ENCODE measurements at places on chromosomes 11 and 22. TPM values are rescaled to one million over a fixed set of nuclear protein-coding genes. Genes with fewer than 3 reads are reported as not detected.

DNA sequence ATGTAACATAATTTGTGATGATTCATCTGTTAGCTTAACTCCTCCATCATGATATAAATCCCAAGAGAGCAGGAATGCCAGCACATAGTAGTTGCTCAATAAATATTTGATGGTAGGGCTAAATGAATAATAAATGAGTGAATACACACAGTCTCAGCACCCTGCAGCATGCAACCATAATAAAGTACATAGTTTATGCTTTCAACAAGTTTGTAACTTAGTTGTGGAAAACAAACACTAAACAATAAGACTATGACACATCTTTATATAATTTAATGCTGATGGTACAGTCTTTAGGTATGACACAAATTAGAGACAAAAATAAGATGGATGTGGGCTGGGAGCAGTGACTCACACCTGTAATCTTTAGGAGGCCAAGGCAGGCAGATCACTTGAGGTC lies 3.8 kb downstream of the ALKBH8 start:
- DNase-seq: no peak

GRCh38 chr11:119992171-119993051 lies 145.5 kb downstream of the TRIM29 start:
- DNase-seq: no peak

Gene SNRPD3
- total RNA-seq: 72.7 TPM

DNA sequence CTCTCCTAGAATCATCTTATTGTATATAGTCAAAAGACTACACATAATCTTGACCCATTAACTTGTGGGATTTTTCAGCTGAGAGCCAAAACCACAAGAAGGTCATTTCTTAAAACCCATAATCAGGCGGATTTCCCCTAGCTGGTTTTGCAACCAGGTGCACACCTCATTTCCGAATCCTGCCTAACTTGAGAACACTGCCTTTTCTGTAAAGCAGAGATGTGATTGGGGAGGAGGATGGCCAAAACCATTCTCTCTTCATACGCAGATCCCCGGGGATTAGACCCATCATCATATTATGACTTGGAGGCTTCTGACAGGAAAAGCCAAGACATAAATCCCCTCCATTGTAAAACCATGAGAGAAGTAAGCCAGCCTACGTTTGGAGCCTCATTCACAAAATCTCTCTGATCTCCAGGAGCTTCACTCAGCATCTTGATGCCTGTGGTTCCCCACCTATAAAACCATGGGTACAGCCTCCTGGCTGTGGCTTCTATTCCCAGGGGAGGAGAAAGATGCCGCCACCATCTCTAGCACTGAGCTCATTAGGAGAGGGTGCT lies 191.3 kb downstream of the KIF18A start:
- DNase-seq: no peak

- no peak for DNase-seq
These were observed 84.6 kb upstream of the NAV2 start for GRCh38 chr11:19628018-19628417.

Gene THY1
- 0.76 TPM for total RNA-seq

DNA sequence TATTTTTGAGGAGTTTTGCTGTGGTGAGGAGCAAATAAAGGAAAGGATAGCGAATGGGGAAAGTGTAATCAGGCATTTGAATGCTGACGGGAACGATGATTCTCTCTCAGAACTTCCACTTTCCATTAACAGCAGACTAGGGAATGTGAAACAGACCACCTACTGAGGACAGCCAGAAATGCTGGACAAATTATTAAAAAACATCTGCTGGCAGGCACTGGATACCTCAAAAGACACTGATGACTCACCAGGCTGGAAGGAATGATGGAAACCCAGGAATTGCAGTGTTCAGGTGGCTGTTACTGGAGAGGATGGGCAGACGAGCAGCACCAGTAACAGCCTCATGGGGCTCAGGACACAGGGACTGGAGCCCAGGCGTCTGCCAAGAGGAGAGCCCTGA lies 33.4 kb downstream of the PLA2G6 start:
- no peak for DNase-seq

DNA sequence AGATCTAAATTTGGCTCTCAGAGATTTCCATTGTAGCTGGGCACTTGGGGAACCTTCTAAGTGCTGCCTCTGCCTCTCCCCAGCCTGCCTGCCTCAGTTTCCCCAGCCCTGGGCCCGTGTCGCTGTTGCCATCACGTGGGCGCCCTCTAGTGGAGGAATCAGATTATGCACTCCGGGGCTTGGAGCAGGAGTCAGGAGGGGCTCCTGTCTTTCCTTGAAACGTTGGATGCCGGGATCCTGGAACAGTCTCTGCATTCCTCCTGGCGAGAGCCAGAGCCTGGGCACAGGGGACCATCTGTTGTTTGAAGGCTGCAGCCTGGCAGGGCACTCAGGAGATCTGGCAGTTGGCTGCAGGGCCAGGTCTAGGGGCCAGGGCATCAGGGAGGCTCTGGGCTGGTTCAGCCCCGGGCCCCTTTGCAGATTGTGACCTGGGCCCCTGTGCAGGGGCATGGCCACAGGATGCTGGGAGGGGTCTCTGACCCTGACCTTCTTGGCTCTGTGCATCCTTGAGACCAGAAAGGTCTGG lies 71.6 kb downstream of the LRP5 start:
- DNase-seq: peak; percentile 52

DNA sequence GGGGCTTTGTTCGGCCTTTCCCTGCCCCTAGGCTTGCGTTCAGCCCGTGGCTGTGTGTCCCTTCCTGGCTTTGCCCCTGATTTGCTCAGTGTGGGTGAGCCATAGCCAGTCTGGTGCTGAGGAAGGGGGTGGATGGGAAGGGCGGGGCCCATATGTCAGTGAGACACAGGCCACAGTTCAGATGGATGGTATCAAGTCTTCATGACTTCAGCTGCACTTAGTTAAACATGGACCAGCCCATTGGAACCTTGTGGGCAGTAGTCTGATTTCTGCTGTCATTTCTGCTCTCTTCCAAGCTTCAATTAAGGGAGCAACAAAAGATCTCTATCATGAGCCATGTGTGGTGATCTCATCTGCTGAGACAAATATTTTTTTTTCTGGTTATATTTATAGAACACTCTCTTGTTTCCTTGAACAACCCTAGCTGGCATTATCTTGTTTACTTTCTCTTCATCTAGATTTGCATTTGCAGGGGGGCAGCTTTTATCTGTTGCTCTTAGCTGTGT lies 21.6 kb upstream of the PEX26 start:
- no peak for DNase-seq

DNA sequence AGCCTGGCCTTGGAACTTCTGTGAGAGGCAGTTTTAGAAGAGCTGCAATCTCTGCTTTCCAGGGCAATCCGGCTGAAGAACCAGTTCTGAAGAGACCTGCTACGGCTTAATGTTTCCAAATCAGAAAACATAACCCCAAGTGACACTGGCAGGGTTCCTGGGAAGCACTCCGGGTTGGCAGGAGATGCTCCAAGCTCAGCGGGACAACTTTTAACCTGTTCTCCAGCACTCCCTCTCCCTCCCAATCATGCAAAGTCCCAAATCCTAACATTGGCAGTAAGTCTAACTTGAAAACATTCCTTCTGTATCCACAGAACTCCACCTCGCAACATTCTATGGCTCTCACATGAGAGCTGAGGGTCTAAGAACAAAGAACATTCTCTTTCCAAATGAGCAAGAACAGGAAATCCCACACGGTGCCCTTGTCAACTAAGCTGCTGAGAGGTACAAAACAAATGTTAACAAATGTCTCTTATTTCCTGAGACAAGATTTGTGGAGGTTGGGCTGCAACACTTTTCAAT lies 48.5 kb upstream of the MN1 start:
- DNase-seq: no peak

Gene MMP1
- not detected for total RNA-seq

Gene APLNR
- total RNA-seq: not detected

Gene SELENOO
- 33.4 TPM for total RNA-seq

Gene KIRREL3
- total RNA-seq: not detected

GRCh38 chr11:124085997-124086846 lies 29.0 kb upstream of the VWA5A start:
- DNase-seq: no peak

- DNase-seq: no peak
These were observed 10.4 kb downstream of the SPATA19 start for GRCh38 chr11:133834682-133835592.

Gene MPEG1
- 3.0 TPM for total RNA-seq

Gene SLC35C1
- 10.4 TPM for total RNA-seq

DNA sequence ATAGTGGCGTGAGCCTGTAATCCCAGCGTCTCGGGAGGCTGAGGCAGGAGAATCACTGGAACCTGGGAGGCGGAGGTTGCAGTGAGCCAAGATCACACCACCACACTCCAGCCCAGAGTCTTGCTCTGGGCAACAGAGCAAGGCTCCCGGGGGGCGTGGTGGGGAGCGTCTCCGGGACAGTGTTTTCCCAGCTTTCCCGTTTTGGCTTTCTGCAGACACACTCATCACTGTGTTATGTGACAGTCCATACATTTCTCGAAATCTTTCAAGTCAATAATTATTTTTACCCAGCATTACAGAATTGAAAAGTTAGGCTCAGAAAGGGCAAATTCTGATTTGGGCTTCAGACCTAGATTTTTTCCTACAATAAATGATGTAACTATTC lies 31.7 kb downstream of the NEAT1 start:
- DNase-seq: no peak

DNA sequence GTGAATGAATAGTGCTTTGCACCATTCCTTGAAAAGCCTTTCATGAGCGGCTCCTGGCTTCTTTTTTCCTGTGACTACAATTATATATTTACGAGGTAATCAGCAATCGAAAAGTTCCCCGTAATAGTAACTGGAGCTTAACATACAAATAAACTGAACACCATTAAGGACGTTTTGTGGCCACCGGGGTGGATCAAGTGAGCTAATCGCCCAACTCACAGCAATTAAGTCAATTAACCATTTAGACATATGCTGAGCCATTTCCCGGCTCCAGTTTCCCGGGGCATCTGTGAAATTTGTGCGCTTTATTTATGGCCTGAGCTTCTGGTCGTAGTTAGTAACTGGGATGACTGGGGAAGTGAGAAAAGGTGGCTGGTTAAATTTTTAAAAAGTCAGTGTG lies 465.2 kb downstream of the MIAT start:
- DNase-seq: no peak

DNA sequence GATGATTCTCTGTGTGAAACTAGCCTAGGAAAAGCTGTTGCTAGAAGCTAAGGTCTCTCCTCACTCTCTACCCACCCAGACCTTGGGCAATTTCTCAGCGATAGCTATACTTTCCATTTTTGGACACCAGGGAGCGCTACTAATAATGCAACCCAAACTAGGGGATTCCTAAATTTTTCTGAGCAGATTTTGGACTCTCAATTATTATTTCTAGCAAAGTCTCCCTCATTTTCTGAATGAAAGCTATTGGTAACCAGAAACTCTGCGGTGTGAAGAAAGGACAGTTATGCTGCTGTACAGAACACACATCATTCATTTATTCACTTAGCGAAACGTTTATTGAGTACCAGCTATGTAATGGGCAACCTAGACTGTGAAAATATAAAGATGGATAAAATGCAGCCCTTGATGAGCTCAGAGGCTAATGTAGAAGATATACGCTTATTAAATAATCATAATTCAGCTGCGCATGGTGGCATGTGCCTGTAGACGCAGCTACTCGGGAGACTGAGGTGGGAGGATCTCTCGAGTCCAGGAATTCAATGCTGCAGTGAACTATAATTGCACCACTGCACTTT lies 6.1 kb upstream of the STIM1 start:
- no peak for DNase-seq

DNA sequence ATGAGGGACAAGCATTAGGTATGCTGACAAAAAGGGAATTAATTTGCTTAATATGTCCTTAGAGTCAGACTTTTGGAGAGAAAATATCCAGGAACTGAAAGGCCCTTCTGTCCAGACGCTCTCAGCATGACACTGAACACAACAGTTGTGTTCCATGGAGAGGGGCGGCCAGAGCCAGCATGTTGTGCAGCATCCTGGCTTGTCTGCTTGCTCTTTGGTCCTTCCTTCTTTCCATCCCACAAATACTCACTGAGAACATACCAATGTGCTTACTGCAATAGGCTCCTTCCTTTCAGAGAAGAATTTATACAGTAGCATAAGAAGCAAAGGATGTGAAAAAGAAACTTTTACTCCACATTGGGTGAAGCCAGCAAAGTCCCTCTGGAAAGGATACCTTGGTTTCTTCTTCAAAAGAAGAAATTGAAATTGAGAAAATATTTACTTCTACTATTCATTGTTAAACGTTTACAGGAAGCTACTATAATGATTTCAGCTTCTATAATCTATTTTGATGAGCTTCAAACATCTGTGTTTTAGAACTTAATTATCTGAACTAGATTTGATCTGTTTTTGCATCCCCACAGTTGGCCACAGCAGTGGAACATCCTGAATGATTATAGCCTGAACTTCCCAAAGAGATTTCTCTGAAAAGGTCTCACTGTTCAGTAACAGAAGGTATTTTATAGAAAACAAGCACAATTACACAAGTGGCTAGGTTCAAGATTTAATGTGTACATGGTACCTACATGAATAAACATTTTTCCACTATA lies 304.1 kb upstream of the PITPNB start:
- no peak for DNase-seq

DNA sequence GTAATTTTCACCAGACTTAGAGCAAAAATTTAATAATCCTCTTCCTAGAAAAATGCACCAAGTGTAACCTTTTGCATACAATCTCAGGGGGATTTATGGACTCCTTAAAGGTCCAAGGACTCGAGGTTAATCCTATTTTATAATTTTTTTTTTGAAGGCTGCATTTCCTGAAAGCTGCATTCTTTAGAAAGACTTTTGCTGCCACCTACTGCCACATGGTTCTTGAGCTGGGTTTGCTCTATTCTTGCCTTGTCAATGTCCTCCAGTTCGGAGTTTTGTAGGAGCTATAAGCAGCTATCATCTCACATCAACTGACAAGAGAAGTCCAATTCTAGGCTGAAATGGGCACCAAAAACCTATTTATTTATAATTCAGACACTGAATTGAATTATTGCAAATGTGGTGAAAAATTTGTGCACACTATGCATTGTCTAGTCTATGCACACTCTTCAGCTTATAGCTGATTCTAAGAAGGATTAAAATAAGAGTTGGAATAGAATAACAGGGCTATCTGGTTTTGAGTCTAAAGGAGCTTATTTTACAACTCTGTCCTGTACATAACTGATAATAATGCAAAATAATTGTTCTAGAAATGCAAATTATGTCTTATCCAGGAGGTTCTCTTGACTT lies 31.3 kb downstream of the TRAF6 start:
- peak; percentile 28 for DNase-seq

DNA sequence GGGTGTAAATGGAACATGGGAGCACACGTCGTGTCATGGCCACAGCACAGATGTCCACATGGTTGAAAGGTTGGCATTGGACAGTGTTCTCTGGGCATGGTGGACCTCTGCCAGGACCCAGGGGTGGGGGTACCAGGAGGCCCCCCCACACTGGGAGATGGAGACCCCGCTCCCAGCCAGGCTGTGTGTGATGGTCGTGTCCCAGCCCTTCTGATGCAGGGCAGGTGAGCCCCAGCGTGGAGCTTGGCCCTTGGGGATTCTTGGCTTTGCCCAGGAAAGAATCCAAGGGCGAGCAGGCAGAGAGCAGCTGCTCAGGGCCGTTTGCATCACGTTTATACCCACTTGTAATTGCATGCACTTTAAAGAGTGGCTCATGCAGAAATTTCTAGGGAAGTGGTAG lies 22.0 kb upstream of the BRSK2 start:
- DNase-seq: no peak

- no peak for DNase-seq
These were observed 280.5 kb upstream of the NARS2 start for GRCh38 chr11:78855116-78855515.

Gene PGA3
- not detected for total RNA-seq
